ENCODE measurements at places on chromosomes 12 and 14.

DNA sequence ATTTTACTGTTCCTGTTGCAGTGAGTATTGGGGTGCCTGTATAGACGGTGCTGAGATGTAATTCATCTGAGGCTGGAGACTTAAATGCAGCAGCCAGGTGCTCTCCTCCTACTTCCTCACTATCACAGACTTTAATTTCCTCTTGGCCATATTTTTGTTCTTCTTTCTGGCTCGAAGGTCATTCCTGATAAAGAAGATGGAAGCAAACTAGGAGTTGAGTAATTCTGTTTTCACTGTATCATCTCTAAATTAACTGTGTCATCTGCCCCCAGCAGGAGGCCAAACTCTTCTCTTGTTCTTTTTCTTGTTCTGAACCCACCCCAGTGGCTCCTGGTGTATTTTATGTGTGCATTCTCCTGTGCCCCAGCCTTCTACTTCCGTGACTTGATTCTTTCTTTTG lies 141.7 kb upstream of the ARHGAP5 start:
- peak; percentile 3 for DNase-seq
- H3K27me3 ChIP-seq: no peaks in the 10 kb centered on the region
- no peaks in the 10 kb centered on the region for H3K36me3 ChIP-seq
- H3K27ac ChIP-seq: no peak overlapping the region
- no peak overlapping the region for H3K4me3 ChIP-seq

DNA sequence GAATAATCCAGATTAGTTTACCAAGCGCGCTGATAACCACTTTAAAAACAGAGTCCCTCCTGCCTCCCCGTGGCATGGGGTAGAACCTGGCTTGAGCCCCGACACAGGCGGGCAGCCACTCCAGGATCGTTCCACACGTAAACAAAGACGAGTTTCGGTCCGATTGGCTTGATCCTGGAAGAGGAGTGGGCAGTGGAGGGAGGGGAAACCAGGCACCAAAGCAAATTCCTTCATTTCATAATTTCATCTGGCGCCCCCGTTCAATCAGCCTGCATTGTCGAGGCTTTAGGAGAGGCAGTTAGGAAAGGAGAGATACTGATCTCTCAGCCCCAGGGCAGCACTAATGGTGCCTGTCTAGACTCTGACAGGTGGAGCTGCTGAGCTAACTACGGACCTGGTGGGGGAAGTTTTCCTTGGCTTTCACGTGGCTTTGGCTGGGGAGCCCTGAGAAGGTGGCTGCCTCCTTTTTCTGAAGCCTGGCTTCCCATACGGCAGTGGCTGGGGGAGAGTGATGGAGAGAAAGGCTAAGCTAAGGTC lies 751 bp upstream of the GPRC5A start:
- H3K4me3 ChIP-seq: peak overlapping the region; percentile 59
- H3K27me3 ChIP-seq: peaks cover 23% of the 10 kb centered on the region
- H3K4me1 ChIP-seq: no peaks in the 10 kb centered on the region
- no peaks in the 10 kb centered on the region for H3K36me3 ChIP-seq
- H3K27ac ChIP-seq: no peak overlapping the region

GRCh38 chr14:53147208-53147607 lies 5.9 kb downstream of the DDHD1 start:
- H3K27me3 ChIP-seq: no peaks in the 10 kb centered on the region
- no peaks in the 10 kb centered on the region for H3K36me3 ChIP-seq

- no peaks in the 10 kb centered on the region for H3K4me1 ChIP-seq
- no peak overlapping the region for H3K4me3 ChIP-seq
- H3K36me3 ChIP-seq: no peaks in the 10 kb centered on the region
These were observed 12.5 kb upstream of the TNFAIP2 start for GRCh38 chr14:103110681-103111231.

DNA sequence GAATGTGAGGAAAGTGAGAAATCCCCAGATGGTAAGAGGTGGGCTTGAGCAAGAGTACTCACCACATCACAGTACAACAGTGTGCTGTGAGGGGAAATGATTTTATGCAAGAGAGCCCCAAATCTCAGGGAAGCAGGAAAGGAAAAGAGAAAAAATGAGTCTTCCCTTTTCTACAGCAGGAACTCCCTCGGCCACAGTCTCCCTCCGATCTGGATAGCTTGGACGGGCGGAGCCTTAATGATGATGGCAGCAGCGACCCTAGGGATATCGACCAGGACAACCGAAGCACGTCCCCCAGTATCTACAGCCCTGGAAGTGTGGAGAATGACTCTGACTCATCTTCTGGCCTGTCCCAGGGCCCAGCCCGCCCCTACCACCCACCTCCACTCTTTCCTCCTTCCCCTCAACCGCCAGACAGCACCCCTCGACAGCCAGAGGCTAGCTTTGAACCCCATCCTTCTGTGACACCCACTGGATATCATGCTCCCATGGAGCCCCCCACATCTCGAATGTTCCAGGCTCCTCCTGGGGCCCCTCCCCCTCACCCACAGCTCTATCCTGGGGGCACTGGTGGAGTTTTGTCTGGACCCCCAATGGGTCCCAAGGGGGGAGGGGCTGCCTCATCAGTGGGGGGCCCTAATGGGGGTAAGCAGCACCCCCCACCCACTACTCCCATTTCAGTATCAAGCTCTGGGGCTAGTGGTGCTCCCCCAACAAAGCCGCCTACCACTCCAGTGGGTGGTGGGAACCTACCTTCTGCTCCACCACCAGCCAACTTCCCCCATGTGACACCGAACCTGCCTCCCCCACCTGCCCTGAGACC lies 7.8 kb downstream of the ATN1 start:
- H3K4me3 ChIP-seq: no peak overlapping the region
- peaks cover 36% of the 10 kb centered on the region for H3K36me3 ChIP-seq
- no peaks in the 10 kb centered on the region for H3K27me3 ChIP-seq
- no peaks in the 10 kb centered on the region for H3K4me1 ChIP-seq
- H3K27ac ChIP-seq: no peak overlapping the region
- DNase-seq: no peak

Measured in common myeloid progenitor, CD34-positive (primary cell).